Panc1 (cell line): ENCODE measurements at places on chromosomes 2 and 18.

- DNase-seq = no peak
Measured at GRCh38 chr2:11234309-11234708, 79.0 kb downstream of the SLC66A3 start.

- no peak for DNase-seq
Measured at GRCh38 chr2:25276569-25277465, 64.9 kb downstream of the DNMT3A start.

GRCh38 chr2:70964596-70965386 lies 13.6 kb upstream of the ANKRD53 start:
- DNase-seq = no peak

DNA sequence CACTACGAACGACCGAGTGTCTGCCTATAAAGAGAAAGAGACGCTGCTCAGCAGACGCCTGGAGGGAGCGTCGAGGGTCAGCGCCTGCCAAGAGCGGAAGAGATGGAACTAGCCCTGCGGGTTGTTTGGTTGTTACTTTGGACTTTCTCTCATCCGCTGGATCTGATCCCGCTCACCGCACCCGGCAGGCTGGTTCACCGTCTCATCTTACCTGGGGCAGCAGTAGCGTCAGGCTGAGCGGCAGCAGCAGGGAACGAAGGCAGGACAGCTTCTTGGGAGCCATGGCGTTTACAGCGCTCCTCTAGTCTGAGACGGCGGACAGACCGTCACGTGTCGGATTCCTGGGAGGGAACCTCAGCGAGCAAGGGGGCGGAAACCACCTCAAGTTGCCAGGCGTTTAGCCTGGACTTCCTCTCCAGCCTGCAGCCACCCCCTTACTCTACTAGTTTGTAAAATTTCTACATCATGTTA lies 1.9 kb downstream of the GLB1L start:
- no peak for DNase-seq
